Astrocyte of the spinal cord (primary cell): ENCODE measurements at places on chromosomes 6 and 20.

DNA sequence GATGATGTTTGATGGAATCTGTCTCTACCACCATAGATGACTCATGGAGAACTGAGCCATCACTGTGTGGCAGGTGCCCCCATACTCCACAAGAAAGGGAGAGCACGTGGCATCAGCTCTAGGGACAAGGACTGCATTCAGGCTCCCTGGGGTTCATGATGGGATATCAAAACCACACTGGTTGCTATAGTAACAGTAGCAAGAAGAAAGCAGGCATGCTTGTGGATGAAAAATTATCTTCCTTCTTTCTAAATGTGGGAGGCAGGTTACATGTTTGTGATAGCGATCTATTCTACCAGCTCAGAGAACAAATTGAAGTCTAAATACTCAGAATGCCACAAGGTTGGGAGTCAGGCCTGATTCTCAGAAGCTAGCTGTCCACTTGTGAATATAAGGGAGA is 224.2 kb downstream of the ARHGAP18 start:
- DNase-seq = no peak

GRCh38 chr6:25132934-25133333 is 146.2 kb upstream of the CARMIL1 start:
- DNase-seq = no peak

DNA sequence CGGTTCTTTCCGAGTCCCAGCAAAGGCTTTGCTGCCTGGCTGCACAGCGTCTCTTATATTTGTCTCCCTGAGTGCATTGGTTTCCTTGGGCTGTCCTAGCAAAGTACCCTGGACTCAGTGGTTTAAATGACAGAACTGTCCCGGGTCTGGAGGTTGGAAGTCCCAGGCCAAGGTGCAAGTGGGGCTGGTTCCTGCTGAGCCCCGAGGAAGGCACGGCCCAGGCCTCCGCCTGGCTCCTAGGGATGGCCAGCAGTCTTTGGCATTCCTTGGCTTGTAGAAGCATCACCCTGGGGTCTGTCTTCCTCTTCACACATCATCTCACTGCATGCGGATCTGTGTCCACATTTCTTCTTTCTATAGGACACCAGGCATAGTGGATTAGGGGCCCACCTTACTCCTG is 64.8 kb upstream of the QKI start:
- no peak for DNase-seq

- DNase-seq = no peak
These were observed 87.0 kb upstream of the BMP2 start for GRCh38 chr20:6680441-6680840.

- no peak for DNase-seq
These were observed 6.8 kb downstream of the NFATC2 start for GRCh38 chr20:51535674-51536073.

DNA sequence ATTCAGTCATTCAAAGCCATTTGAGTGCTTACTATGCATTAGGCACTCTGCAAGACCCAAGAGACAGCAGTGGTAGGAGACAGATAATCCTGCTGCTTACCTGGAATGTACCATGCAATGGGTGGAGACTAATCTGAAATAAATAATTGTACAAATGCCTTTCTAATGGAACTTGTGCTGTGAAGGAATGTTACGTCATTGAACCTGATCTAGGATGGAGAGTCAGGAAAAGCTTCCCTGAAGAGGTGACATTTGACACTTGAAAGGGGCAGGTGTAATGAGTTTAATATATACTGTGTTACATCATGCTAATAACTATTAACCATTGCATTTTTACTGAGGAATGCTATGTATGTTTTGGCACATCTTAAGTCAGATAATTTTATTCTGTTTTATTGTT is 491.0 kb upstream of the FLRT3 start:
- DNase-seq = no peak

- peak; percentile 56 for DNase-seq
These were observed at the start of gene MDFI for GRCh38 chr6:41638002-41638934. Gene MDFI, plus strand, starts transcription at chr6:41638468. Its CDS starts 282 bp downstream, at chr6:41638750.
